ENCODE measurements at places on chromosomes 2 and 18. TPM values are rescaled to one million over a fixed set of nuclear protein-coding genes. Genes with fewer than 3 reads are reported as not detected.

LYG2 gene
- not detected for total RNA-seq

NT5DC4 gene
- total RNA-seq: not detected

EML6 gene
- total RNA-seq: 0.04 TPM

TMEM178A gene
- 0.80 TPM for total RNA-seq

ANKRD30B gene
- not detected for total RNA-seq

PCARE gene
- total RNA-seq: not detected

FBXO36 gene
- total RNA-seq: 3.7 TPM

RALBP1 gene
- total RNA-seq: 67.2 TPM

FBXO15 gene
- total RNA-seq: not detected

NAT8 gene
- not detected for total RNA-seq

PSMA8 gene
- total RNA-seq: not detected

MYO7B gene
- total RNA-seq: not detected

UBE2F gene
- total RNA-seq: 108 TPM

DGUOK gene
- total RNA-seq: 85.1 TPM

ABCG8 gene
- total RNA-seq: not detected

TNFRSF11A gene
- 0.16 TPM for total RNA-seq

CD226 gene
- total RNA-seq: 0.76 TPM

SLC66A2 gene
- total RNA-seq: 47.2 TPM

OSBPL1A gene
- total RNA-seq: 22.4 TPM

CIB4 gene
- total RNA-seq: not detected

LCLAT1 gene
- 13.1 TPM for total RNA-seq

POMC gene
- total RNA-seq: not detected

DHRS9 gene
- not detected for total RNA-seq

REG1B gene
- not detected for total RNA-seq

PHLPP1 gene
- total RNA-seq: 6.9 TPM

TSN gene
- total RNA-seq: 59.8 TPM

RAMP1 gene
- total RNA-seq: 8.2 TPM

C2orf15 gene
- 2.3 TPM for total RNA-seq

MEP1B gene
- not detected for total RNA-seq

TUBB8B gene
- total RNA-seq: not detected

RAPGEF4 gene
- total RNA-seq: 1.8 TPM

ZC3H8 gene
- 7.6 TPM for total RNA-seq

SOX11 gene
- total RNA-seq: not detected

TBR1 gene
- total RNA-seq: not detected

RBM44 gene
- not detected for total RNA-seq

TMEM163 gene
- total RNA-seq: not detected

PUM2 gene
- total RNA-seq: 15.6 TPM

CNTNAP5 gene
- not detected for total RNA-seq

CYTIP gene
- total RNA-seq: not detected

TUBA4B gene
- total RNA-seq: not detected

PECR gene
- total RNA-seq: 5.8 TPM

CFAP221 gene
- not detected for total RNA-seq

BOLL gene
- total RNA-seq: not detected

AGXT gene
- total RNA-seq: not detected

C2orf76 gene
- total RNA-seq: 9.8 TPM

TRABD2A gene
- total RNA-seq: 0.87 TPM

IL1F10 gene
- total RNA-seq: 0.08 TPM

BCL11A gene
- 4.6 TPM for total RNA-seq

DLX1 gene
- total RNA-seq: 1.8 TPM

NBAS gene
- 30.6 TPM for total RNA-seq

NEU4 gene
- total RNA-seq: not detected

SKA1 gene
- total RNA-seq: 11.4 TPM

SLC30A3 gene
- not detected for total RNA-seq

SEPTIN10 gene
- 61.2 TPM for total RNA-seq

PAIP2B gene
- total RNA-seq: 1.5 TPM

MAP4K3 gene
- total RNA-seq: 9.6 TPM

TANK gene
- total RNA-seq: 40.2 TPM

RELCH gene
- 6.4 TPM for total RNA-seq
